HL-60 (cell line): ENCODE measurements at places on chromosomes 4 and X.

GRCh38 chrX:107704587-107704986 is 71.0 kb downstream of the TSC22D3 start:
- no peak for DNase-seq

DNA sequence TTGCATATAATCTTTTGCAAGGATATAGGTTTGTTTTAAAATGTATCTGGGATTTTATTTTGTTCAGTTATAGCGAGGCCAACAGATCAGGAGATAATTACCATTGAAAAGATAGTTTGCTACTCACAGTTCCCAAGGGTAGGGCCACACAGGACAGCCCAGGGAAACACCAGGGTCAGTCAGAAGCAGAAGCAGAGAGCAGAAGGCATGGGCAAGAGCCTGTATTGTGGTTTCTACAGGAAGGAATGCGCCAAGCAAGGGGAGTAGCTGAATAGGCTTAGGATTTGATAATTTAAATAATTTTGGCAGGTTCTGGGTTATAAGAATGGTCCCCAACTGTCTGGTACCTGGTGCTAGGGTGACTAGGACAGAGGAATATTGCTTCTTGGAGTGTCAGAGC is 61.6 kb downstream of the SYNPO2 start:
- DNase-seq: peak; percentile 57

GRCh38 chr4:25449270-25449669 is 72.2 kb downstream of the ANAPC4 start:
- no peak for DNase-seq

DNA sequence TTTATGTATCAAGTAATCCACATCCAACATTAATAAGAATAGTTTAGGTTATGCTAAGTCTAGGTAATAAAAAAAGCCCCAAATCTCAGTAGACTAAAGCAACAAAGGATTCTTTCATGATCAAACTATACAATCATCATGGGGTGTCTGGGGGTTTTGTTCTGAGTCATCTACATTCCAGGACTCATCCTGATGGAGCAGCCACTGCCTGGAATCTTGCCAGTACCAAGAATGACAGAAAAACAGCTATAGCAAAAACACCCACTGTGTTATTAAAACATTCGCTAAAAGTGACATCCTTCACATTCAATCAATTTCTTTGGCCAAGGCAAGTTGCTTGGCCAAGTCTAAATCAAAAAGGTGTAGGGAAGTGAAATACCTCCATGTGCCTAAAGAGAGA is 3.9 kb upstream of the ARHGEF38 start:
- DNase-seq: no peak

DNA sequence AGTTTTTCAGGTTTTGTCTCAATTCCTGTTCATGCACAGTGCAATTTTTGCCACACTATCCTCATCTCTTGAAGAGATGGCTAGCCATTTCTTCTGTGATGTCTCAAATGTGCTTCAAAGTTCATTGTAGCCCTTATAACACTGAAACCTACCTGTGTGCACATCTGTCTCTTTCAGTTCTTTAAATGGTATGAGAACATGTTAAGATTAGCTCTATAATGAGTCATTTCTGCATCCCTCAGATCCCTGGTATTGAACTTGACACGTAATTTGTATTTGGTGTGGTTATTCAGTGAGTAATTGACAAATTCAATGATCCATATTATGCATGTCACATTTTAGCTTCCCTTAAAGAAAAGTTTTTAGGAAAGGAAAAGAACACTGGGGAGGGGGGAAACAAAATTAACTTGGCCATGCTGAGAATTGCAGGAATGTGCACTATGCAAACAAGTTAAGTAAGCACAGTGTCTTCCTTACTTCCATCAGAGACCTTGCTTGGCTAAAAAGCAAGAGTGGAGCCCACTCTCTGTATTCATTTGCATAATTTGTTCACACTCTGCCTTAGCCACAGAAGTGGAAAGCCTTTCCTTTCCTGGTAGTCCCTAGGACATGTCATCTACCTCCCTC is 659.8 kb upstream of the MAGEB2 start:
- DNase-seq: no peak

- no peak for DNase-seq
These were observed 67.9 kb upstream of the SLC4A4 start for GRCh38 chr4:71270901-71271300.

- DNase-seq: no peak
These were observed 93.2 kb downstream of the KDR start for GRCh38 chr4:55032179-55032578.

DNA sequence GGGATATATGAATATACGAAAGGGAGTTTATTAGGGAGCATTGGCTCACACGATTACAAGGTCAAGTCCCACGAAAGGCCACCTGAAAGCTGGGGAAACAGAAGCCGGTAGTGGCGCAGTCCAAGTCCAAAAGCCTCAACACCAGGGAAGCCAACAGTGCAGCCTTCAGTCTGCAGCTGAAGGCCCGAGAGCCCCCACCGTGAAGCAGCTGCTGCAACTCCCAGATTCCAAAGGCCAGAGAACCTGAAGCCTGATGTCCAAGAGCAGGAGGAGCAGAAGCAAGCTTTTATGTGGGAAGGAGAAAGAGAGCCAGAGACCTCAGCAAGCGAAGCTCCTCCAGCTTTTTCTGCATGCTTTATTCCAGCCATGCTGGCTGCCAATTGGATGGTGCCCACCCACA is 275.8 kb downstream of the PTTG2 start:
- no peak for DNase-seq

GRCh38 chr4:153620352-153620751 is 63.7 kb upstream of the TLR2 start:
- DNase-seq: no peak

GRCh38 chrX:2490634-2491033 is 10.1 kb downstream of the DHRSX start:
- DNase-seq: no peak

DNA sequence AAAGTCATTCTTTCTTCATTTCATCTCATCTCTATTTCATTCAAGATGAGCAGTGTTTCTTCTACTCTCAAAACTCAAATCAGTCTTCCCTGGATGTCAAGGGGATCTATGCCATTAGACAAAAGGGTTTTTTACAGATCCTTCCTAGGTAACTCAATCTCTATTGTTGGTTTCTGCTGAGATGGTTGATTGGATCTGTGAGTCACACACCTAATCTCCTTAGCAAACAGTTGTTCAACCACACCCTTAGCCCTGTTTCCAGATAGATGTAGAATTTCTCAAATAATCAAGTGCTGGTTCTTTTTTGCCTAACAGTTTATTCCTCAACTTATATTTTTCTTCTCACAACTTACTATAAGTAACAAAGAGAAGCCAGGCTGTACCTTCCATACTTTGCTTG is 200.5 kb downstream of the KDR start:
- no peak for DNase-seq

DNA sequence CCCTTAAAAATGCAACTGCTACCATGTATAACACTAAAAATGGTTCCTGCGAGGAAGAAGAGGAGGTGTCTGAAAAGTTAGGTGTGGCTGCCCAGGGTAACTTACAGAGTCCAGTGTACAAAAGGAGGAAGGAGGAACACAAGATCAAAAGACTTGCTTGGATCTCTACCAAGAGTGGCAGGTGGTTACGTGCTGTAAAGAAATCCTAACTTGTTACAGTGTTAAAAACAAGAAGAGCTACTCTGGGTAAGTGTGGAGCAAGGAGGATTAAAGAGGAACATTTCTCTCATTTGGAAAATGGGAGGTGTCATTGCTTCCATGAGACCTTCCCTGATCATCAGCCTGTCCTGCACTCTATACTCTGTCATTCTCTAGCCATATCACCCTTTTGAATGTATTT is 242.0 kb downstream of the PTTG2 start:
- DNase-seq: no peak

DNA sequence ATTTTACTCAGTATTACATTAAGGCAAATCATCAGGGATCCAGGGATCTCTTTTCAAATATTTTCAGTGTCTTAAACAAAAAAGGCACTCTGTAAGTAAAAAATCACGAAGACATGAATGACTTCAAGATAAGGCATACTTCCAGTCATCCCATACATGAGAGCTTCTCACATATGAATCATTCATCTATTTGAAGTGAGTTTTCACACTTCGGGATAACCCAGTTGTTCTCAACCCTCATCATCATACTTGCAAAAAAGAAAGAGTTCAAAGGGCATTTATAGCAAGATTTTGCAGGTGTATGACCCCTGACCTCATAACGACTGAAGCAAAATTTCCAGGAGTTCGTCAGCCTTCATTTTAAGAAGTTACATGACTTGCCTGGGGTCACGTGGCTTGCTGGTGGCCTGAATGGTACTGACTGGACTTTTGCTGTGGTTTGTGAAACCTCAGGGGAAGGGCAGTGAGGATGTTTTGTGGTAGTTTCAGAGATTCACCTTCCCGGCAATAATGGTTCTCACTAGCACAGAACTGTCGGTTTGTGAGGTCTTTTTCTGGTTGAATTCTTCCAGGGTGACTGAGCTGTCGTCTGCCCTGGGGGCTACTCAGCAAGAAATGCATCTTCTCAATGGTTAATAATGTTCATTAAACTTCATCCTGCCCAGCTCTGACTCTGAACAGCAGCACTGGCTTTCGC is 115.8 kb upstream of the SHISA3 start:
- no peak for DNase-seq

GRCh38 chrX:155998761-155999510 is 1.4 kb downstream of the IL9R start:
- no peak for DNase-seq

GRCh38 chr4:6573986-6574746 is 823 bp upstream of the MAN2B2 start:
- DNase-seq: peak; percentile 23

- DNase-seq: peak; percentile 23
These were observed 107.7 kb downstream of the ANXA3 start for GRCh38 chr4:78659264-78659663.

GRCh38 chrX:150919401-150919800 is 20.9 kb upstream of the CD99L2 start:
- no peak for DNase-seq

DNA sequence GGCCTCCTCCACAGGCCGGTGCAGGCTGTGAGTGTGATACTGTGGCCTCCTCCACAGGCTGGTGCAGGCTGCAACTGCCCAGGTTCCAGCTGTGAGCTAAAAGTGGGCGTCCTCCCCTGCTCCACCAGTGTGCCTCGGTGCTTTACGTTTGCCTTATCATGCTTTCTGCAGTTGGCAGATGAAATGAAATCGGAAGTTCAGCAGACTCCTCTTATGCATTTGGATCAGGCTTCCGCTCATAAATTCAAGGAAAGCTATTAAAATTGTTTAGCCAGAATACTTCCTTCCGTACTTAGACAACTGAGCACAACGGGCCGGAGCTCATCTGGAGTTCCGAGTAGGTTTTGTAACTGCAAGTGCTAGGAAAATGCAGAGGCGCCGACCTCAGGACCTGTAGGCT is 12.0 kb downstream of the CYP4V2 start:
- no peak for DNase-seq

DNA sequence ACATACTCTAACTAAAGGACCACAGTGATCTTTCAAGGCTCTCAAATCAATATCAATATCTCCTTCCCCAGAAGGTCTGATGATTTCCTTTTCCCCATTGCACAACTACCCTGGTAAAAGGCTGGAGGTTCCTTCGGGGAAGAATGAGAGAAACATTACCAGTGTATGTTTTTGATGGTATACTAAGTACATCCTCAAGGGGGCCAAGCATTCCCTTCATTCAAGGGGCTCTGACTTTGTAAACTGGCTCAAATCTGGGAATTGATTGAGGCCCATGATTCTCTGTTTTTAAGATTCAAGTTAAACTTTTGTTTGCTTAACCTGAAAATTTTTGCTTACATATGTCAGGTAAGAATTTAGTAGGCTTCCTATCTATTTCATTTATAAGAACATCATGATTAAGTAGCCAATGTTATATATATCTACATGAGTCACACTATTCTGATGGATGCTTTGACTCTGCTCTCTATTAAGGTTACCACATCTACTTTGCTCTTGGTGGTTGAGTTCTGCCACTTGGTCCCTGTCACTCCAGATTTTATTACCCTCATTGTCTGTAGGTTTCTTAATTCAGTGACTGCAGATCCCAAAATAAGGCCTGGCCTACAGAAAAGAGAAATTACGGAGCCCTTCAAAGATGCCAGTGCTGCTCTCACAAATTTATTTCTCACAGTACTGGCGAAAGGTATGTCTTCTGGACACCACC is 16.4 kb upstream of the GUCY1B1 start:
- no peak for DNase-seq

- DNase-seq: no peak
These were observed 23.7 kb downstream of the CC2D2A start for GRCh38 chr4:15493411-15493810.

- DNase-seq: no peak
These were observed 135.8 kb downstream of the CDS1 start for GRCh38 chr4:84718699-84719098.

GRCh38 chr4:38889143-38889542 is 21.5 kb downstream of the FAM114A1 start:
- no peak for DNase-seq

DNA sequence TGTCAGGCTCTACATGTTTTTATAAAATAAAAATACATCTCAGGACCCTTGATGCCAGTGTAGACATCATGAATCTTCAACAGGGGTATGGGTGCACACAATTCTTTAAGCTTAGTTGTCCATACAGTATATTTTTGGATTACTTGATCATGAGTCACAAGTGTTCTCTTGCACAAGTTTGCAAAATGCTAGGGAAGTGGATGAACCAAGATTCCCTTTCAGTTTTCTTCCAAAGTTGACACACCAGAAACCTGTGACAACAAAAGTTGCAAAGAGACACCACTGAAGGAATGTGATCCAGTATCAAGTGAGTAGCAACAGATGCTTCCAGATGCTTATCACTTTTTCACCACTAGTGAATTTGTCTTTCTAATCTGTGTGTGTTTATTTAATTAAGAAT is 1021.2 kb downstream of the PCDH7 start:
- peak; percentile 31 for DNase-seq

DNA sequence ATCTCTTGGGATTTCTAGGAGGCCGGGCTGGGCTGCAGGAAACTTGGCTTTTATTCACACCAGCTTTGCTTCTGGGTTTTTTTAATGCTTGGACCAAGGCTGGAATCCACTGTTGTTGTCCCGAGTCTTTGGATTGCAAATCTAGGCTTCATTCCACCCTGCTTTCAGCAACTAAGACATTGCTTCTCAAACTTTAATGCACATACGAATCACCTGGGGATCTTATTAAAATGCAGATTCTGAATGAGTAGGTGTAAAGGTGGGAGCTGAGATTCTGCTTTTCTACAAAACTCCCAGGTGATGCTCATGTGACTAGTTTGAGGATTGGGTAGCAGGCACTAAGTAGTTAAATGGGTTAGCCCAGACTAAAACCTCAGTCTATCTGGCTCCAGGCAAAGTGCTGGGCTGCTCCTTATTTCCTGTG is 39.2 kb upstream of the GPC4 start:
- DNase-seq: no peak

GRCh38 chr4:140595065-140595464 is 26.3 kb upstream of the UCP1 start:
- DNase-seq: no peak

DNA sequence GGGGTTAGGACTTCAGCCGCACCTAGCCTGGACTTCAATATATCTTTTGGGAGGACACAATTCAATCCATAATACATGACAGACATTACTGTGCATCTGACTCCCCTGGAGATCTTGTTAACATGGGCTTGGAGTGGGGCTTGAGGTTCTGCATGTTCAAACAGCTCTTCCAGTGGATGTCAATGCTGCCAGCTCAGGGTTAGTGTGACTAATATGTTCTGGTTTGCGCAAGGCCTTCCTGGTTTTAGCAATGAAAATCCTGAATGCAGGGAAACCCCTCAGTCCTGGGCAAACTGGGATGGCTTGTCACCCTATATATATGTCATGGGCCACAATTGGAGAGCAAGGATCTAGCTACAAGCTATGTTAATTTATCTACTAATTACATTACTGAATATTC is 2.7 kb upstream of the TSPAN7 start:
- DNase-seq: no peak
